ENCODE measurements at places on chromosomes 5 and 9.

DNA sequence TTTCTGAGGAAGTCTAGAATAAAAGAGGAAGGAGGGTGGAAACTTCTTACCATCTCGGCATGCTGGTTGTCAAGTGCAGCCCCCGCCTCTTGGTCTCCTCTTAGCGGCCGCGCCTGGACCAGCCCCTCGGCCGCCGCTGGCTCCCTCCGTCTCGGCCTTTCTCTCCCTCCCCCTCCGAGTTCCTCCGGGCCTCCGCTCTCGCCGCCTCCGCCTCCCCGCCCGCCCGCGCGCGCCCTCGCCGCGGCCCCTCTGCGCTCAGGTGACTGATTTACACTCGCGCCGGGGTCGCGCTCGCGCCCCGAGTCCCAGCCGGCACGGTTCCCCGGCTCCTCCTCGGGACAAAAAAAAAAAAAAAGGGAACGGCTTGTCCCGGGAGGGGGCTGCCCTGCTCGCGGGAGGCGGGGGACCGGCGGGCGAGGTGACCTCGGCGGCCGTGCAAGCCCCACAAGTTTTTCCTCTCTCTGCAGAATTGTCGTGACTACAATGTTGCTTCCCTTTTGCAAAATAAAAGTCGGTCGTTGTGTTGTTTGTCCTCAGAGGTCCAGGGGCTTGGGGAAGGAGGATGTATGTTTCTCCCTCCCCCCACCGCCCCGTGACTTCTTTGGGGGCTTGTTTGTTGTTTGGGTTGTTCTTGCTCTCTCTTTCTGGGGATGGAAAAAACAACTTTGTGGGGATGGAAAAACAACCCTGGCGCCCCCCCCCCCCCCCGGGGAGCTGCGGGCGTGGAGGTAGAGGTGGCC, at the start of gene BNC2:
TSS of gene BNC2 (minus strand) at position 75 of the 740 bp plus-strand sequence. CDS start at position 53, 22 bp downstream.
- no peak for DNase-seq

GRCh38 chr9:109383356-109383755, 62.5 kb upstream of the EPB41L4B start:
- no peak for DNase-seq

DNA sequence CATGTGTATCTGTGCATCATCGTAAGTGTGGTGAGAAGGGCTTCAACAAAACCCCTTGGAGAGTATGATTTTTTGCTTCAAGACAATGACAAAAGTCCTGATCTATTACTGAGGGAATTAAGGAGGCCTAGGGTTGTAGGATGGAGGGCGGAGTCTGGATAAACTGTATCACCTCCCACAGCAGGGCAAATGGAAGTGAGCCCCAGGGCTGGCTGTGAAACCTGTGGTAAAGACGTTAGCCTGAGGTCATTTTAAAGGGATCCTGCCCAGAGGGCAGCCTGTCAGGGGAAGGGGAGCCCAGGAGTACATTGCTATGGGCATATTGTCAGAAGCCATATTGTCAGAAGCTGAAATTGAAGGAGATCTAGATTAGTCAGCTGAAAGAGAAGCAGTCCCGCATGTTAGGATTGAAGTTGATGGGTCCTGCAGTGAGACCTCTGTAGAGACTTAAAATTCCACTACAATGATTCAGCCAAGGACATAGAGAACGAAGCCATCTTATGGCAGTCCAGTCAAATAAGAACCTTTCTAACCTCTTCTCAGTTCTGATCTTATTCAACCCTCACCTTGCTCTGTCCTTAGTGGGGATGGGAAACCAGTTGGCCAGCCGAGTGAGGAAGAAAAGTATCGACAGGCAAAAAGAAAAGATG, 26.9 kb downstream of the ADGRV1 start:
- no peak for DNase-seq

- no peak for DNase-seq
Measured at GRCh38 chr5:137491121-137491520, 8.0 kb downstream of the SPOCK1 start.

DNA sequence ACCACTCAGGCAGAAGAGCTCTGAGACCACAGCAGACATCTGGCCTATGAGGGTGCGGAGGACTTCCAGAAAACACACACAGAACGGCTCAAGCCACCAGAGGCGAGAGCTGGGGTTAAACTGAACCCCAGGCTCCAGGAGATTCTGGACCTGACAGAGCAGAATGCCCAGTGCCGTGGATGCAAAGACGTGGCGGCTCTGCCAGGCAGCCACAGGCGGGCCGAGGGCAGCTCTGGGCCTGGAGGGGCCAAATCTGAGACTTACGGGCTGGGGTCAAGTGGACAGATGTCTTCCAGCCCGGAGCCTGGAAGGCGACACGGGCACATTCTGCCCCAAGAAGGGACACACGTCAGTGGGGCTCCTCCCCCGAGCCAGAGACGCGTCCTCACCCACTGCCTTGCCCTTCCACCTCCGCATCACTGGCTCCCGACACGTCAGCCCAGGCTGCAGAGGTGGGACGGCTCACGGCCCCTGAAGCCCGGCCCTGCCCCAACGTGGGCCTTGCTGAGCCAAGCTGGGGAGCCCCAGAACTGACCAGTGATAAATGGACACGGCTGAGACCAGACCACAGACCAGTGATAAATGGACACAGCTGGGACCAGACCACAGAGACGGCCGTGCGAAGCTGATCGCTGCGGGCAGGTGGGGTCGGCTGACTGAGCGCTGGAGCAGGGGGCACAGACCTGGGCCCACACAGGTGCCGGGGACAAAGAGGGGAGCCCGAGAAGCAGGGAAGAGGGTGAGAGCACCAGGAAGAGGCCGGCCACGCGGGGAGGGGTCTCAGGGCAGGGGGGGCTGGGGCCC, 40.9 kb upstream of the NSMF start:
- DNase-seq = no peak

DNA sequence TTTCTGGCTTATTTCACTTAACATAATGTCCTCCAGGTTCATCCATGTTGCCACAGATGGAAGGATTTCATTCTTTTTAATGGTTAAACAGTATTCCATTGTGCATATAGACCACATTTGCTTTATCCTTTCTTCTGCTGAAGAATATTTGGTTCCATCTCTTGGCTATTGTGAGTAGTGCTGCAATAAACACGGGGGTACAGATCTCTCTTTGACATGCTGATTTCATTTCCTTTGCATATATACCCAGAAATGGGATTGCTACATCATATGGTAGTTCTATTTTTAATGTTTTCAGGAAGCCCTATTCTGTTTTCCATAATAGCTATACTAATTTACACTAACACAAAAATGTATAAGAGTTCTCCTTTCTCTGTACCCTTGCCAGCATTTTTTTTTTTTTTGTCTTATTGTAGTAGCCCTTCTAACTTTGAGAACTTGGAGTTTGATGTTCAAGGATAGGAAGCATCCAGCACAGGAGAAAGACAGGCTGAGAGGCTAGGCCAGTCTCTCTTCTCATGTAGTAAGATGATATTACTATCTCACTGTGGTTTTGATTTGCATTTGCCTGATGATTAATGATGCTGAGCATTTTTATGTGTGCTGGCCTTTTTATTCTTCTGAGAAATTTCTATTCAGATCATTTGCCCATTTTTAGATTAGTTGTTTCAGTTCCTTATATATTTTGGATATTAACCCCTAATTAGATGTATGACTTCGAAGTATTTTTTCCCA, 592.2 kb upstream of the ZNF608 start:
- DNase-seq = no peak

DNA sequence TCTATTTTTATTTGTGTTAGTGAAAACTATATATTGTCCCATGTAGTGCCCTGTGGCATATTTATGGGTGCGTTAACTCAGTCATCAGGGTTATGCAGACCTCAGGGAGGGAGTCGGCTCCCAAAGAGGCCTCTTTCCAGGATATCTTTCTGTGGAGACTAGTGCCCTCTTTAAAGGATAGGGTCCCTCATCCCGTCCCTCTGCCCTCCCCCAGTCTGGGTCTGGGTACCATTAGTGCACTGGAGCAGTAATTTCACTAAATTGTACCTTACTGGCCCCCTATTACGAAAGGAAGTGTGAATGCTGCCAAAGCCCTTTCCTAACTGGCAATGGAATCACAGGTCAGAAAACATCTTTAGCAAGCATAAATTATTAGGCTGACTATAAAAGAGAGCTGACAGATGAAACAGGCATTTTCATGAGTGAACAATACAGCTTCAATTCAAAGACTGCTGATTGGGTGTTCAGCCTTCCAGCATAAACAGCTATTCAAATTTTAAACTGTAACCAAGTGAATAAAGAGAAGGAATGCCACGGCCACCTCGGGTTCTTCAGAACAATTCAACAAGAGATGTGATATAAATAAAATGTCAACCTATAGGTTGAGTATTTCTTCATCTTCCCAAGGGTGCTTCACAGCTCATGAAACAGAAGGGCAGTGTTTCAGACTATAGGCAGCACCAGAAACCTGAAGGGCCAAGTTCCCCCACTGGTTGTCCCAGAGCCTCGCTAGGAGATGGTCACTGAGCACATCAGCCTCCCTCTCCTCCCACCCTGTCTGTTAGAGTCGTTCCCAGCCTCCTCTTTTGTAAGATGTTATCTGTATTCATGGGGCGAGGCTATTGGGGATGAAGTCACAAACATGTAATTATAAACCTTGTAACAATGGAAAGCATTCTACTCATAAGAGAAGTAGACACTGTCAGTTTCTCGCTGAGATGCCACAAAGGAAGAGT, 318.7 kb downstream of the TMEM161B start:
- no peak for DNase-seq

GRCh38 chr9:15831384-15831783, 278.5 kb downstream of the CCDC171 start:
- no peak for DNase-seq

GRCh38 chr9:37801287-37801850, 772 bp downstream of the DCAF10 start:
- no peak for DNase-seq

DNA sequence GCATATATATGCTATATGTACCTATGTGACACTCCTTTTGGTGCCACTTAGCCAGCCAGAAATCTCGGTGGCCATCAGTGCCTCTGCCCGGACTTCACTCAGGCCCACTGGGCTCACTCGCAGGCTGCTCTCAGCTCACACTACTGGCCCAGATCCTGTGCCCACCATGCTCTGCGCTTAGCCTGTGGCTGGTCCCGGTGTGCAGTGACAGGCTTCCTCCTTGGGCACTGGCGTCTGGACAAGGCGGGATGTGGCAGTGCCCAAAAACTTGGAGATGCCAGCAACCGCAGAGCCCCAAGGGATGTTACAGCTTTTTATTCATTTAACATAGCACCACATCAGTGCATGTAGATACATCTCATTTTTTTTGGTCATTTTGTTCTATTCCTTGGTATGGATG, 77.4 kb downstream of the NREP start:
- no peak for DNase-seq

DNA sequence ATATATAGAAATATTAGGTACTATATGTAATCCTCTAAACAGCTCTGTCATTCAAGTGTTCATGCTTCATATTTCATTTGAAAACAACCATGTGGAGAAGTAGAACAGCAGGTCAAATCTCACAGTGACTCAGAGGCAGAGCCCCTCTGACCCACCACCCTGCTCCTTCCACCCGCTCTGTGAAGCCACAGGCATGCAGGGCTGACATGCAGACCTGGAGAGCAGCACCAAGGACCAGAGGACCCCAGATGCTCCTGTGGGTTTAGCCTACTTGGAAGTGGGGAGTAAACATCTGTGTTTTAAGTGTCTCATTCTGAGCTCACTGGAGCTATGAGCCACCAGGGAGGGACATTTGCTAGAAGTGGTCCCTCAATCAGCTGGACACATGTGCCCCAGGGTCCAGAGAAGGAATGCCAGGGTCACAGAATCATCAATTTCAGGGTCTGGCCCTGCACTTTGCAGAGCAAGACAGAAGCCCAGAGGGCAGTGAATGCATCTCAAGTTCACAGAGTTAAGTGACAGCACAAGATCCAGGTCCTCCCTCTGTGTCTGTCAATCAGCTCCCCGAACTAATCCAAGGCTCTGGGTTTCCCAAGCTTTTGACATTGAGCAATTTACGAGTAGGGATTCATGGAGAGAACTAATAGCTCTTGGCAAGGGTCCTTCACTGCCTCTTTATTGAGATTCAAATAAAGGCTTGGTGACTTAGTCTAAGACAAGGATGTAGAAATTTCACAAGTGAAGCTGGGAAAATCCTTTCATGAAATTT, 441.1 kb downstream of the SEMA5A start:
- no peak for DNase-seq

GRCh38 chr5:158634714-158635113, 465.0 kb downstream of the EBF1 start:
- DNase-seq = no peak

GRCh38 chr5:38670878-38671277, 114.4 kb upstream of the LIFR start:
- DNase-seq = no peak

GRCh38 chr5:156379206-156379605, 52.2 kb downstream of the SGCD start:
- no peak for DNase-seq
